Stimulated activated CD8-positive, alpha-beta memory T cell treated with anti-CD3 and anti-CD28 coated beads, Interleukin-7, amount 100 ng/mL, for 4 hours (primary cell): ENCODE measurements at places on chromosomes 12 and 14.

GRCh38 chr12:101097829-101098580 is 112.0 kb downstream of the SLC5A8 start:
- DNase-seq = no peak

GRCh38 chr14:104390221-104390931 is 189.2 kb upstream of the C14orf180 start:
- DNase-seq = no peak

- no peak for DNase-seq
Measured at GRCh38 chr14:35338731-35339405, 46.7 kb downstream of the PSMA6 start.

- no peak for DNase-seq
Measured at GRCh38 chr14:72462056-72462455, 431.8 kb downstream of the DPF3 start.

DNA sequence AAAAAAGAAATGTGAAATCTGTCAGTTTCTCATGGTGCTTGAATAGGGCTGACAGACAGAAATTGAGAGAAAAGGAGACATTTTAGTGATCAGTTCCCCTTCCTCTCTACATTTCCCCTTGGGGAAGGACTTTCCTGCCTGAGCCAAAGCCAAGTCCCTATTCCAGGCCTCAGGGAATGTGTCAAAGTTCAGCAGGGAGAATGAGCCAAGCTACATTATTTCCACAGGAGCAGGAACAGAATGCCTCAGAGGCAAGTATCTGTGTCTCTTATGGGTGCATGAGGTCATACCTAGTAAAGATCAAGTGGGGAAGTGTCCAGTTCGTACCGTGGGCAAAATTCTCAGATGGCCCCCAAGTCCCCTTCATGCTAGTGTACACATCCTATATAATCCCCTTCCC is 68.6 kb downstream of the IQSEC3 start:
- DNase-seq = no peak

- DNase-seq = no peak
Measured at GRCh38 chr12:89349814-89350213, 2.5 kb downstream of the DUSP6 start.

- DNase-seq = no peak
Measured at GRCh38 chr12:37546901-37547475, 769.6 kb upstream of the ALG10B start.

DNA sequence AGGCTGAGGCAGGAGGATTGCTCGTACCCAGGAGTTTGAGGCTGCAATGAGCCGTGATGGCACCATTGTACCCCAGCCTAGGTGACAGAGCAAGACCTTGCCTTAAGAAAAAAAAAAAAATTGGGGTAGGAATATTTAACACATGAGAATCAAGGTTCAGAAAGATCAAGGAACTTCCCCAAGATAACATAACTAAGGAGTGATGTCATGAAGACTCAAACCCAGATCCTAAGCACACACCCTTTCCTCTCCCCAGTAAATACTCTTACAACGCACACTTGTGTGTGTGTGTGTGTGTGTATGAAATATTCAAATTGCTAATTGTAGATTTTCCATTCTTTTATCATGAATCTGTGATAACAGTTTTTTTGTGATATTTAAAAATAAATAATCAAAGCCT is 90.6 kb upstream of the NUDT4 start:
- no peak for DNase-seq

DNA sequence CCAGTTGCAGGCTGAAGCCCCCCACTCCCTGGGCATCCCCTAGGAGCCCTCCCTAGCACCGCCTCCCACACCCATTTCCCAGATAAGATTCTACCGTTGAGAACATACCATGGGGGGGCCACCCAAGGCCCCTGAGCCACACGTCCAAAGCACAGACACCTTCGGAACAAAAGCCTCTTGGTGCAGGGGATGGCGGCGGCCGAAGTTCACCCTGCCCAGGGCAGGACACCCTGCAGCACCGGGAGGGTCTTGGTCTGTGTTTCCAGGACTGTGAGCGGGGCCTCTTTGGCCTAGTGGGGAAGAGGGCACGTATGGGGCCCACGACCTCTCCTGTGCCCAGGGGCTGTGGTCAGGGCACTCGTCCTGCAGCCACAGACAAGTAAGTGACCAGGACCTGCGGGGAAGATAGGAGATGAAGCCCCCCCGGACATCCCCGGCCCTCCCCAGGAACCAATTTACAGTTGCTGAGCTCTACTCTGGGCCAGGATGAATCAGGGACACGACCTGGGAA is 154.3 kb upstream of the C14orf180 start:
- no peak for DNase-seq

DNA sequence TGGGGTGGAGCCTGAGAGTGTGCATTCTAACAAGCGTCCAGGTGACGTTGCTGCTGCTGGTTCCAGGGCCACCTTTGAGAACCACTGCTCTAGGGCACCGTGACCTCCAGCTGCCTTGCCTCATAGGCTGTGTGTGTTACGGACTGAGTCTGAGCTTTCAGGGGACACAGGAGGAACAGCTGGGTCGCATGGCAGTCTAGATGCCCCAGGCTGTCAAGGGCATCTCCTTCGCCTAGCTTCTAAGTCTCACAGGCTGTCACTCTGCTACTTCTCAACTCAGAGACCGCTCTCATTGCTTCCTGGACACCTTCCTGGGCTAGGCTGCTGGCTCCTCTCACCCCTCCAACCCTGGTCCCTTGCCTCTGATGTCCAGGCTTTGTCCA is 965 bp downstream of the KRT73 start:
- no peak for DNase-seq

DNA sequence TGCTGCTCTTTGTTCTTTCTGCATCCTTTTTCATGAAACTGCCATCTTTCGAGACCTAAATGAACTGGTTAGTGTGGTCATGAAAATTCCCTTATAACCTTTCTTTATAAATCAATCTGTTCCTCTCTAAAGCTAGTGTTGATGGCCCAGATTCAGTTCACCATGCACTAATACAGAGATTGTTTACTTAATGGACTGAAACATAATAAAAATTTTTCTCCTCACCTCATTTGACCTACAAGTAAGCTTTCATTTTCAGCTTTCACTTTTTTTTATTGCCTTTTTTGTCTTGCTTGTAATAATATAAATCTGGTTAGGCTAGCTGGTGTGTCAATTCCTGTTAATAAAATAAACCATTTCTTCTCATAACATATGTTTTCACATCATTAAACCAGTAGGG is 183.8 kb downstream of the CCDC59 start:
- DNase-seq = no peak

DNA sequence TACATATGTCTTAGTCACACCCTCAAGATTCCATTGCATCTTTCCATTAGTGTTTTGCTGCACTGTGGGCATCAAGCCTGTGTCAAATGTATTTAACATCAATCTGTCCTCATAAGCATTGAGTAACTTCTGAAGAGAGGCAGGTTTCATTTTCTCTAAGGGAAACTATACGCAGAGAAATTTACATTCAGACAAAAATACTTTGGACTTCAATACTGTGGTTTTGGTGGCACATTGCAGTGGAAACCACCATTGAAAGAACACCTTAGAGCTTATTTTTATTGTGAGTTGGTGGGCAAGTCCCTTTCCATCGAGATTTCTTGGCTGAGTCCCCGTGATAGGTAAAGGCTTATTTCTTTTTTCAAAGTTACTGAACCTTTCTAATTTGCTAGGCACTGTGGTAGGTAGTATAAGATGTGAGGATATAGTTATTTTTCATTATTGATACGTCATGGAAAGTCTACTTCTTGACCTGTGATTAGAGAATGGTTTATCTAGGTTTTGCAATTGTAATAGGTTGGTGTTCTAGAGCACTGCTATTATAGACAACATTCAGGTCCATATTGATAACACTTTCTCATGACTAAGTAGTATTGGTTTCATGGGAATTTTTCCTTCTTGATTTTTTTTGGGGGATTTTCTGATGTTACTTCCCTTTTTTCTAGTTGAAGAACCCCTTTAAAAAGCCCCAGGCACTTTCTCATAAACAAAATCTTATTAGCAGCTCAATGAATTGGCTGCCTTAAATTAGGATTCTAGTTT is 81.9 kb downstream of the CFAP54 start:
- DNase-seq = no peak

DNA sequence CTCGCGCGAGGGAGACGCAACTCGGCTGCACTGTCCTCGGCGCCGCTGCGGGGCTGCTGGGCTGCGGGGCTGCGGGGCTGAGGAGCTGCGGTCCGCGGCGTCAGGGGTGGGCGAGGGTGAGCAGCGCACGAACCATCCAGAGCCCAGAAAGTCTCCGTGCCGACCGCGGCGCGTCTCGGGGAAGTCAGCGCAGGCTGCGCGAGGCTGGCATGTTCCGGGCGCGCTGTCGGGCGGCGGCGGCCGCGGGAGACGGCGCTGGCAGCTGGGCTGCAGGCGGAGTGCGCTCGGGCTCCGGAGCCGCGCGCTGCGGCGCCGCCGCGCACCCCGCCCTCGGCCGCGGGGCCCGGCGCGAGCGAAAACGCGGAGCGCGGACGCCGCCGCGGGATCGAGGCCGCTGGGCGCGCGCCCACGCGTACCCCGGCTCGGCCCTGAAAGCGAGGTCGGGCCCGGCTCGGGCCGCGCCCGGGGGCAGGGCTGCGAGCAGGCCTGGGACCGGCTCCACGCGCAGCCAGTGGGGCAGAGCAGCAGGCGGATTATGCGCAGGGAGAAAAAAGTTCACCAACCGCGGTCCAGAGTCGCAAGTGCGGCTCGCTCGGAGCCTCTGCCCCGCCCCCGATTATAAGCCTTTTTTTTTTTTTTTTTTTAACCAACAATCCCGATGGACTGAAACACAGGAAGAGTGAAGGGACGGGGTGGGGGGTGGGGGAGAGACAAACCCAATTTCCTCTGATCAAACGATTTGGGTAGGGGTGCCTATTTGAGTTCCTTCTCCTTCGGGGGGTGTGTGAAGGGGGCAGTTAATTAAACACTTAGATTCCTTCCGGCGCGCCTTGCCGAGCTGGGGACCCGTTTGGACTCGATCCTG is at the start of gene PRICKLE1:
Gene PRICKLE1 (minus strand): TSS at position 282 of the 865 bp plus-strand sequence. CDS start 117,230 bp downstream, outside the sequence.
- DNase-seq = no peak

DNA sequence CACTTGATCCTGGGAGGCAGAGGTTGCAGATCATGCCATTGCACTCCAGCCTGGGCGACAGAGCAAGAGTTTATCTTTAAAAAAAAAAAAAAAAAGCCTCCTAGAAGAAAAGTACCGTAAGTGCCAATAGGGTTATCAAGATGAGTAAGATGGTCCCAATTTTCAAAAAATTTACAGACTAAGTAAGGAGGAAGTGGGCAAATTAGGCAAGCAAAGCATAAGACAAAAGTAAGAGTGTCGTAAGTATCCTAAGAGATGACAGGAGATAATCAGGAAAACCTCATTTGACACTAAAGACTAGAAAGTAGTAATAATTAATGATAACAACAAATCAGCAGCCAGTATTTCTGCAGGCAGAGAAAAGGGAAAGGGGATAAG is 12.2 kb downstream of the PYM1 start:
- DNase-seq = no peak

GRCh38 chr12:38823738-38824137 is 81.7 kb downstream of the CPNE8 start:
- no peak for DNase-seq
